ENCODE measurements at places on chromosomes 2 and 18.

DNA sequence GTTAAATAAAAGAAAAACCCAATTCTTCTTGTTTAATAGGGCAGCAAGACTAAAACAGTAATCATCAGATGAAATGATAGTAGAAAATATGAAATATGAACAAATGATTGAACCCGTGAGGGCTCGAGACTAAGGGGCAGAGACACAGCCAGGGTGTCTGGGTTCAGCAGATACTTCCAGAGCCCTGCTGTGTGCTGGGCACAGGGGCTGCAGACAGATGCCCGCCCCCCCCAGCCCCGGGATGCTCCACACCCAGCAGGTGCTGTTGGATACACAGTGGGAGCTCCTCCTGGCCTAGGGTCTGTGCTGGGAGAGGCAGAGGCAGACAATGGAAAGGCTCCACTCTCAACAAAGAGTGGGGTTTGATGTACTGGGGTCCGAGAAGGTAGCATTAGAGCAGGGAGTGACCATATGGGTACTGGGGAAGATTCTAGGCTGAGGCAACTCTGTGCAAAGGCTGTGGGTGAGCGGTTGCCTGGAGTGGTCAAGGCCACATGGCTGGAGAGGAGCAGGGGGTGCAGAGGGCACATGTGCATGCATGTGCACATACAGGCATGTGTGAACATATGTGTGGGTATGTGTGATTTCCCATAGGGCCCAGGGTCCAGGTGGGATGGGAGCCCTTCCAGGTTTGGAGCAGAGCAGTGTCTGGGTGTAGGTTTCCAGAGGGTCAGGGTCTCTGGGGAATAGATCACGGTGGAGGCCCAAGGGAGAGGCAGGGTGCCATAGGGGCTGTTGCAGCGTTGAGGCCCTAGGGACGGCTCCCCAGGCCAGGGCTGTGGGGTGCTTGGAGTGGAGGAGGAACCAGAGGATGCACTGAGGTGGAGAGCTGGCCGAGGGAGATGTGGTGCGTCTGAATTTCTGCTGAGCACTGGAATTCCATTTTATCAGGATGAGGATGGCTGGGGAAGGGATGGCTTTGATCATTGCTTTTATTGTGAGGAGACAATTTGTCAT is 36.7 kb downstream of the LDLRAD4 start:
- DNase-seq: no peak

DNA sequence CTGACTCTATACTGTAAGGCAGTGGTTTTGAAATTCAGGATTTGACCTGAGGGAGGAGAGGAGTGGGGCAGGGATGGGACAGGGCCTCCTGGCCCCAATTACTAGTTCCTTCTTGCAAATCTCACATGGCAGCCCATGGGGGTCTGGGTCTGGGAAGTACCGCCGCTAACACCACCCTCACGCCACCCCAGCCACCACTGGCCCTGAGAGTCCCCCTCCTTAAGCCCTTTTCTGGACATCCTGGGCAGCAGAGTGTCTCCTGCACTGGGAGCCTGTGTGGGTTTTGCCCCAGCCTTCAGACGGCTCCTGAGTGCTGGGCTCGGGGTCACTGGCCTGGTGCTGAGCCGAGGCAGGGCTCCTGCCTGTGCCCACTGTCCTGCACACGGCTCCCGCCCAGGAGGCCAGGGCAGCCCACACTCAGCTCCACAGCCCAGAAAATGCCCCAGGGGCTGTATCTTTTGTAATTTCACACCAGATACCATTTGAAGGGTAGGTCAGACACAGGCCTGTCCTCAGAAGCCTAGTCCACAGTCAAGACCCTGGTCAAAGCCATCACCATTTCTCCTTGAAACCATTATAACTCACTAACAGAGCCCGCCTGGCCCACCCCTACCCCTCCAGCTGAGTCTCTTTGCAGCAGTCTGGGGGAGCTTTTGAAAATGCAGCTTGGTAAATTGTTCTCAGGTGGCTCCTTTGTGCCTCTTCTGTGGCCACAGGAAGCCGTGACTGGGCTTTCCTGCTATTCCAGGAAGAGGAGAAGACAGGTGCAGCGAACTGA is 55.1 kb downstream of the CYP27C1 start:
- DNase-seq: no peak

GRCh38 chr2:136502660-136503059 is 262.7 kb upstream of the THSD7B start:
- no peak for DNase-seq

DNA sequence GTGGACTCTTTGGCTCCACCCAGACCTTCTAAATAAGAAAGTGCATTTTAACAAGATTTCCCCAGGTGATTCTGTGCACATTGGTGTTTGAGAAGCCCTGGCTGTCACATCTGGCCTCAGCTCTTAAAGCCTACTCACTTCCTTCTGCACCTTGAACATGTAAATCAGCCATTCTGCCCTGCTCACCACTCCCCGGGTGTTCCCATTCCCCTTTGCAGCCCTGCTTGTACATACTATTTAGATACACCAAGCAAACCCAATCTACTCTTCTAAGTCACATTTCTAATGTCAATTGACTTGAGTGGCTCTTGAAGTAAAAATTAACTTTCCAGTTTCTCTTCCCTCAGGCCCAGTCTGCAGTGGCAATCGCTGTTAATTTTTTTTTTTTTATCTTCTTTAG is 13.1 kb upstream of the SCN1A start:
- no peak for DNase-seq

DNA sequence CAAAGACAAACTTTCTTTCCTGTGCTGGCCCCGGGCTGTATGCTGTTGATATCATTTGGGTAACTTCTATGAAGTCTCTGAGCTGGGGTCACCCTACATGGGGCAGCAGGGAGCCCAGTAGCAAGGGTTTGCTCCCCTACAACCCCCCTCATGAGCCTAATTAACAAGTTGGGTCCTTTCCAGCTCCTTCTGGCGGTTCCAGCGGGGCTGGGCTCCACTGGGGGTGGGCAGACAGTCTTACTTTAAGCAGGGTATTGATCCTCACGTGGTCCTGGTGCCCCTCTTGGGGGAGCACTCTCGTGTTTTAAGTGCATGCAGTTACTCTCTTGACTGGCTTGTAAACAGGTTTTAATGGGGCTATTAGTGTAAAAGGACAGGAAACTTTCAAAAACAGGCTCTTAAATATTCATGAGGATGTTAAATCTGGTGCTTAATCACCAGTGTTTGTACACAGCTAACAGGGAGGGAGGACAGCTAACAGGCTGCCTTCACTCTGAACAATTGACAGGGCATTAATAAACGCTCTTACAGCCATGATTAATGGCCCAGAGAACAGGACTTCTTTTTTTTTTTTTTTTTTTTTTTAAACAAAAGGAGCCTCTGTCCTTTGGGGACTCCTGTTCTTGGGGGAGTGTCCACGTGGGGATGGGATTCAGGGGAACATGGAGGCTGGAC is 36.6 kb upstream of the SKOR2 start:
- DNase-seq: no peak

- no peak for DNase-seq
Observed at GRCh38 chr2:167275046-167275445, 386.8 kb downstream of the XIRP2 start.
